BE2C (cell line): ENCODE measurements at places on chromosomes 4 and X.

GRCh38 chr4:130054908-130055307 is 959.0 kb downstream of the C4orf33 start:
- DNase-seq = no peak

DNA sequence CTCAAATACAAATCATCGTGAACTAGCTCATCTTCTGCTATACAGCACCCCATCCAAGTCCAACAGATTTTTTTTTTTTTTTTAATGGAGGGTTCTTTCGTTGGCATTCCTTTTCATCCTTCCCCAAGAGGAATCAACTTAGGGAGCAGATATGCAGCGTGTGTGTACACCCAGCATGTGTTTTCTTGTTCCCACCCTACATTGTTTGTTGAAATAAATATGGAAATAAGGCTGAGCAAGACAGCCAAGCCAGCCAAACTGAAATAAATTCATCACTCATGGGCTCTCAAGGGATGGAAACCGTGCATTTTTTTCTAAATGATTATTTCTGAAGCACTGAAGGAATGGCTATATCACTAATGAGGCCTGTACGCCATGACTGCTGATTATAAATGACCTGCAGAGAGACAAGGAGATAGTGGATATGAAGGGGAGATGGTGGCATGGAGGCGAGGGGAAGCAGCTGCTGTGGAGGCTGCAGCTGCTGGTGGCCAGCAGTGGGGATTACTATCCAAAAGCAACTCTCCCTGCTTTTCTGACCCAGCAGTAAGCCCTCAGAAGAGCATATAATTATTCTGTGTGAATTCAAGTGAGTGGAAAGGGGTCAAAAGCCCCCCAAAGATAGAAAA is 173.9 kb downstream of the MGST2 start:
- DNase-seq = peak; percentile 55

- no peak for DNase-seq
Measured at GRCh38 chr4:112341033-112341432, 43.9 kb downstream of the ALPK1 start.

- DNase-seq = no peak
Measured at GRCh38 chr4:20652226-20652885, 47.9 kb upstream of the PACRGL start.

DNA sequence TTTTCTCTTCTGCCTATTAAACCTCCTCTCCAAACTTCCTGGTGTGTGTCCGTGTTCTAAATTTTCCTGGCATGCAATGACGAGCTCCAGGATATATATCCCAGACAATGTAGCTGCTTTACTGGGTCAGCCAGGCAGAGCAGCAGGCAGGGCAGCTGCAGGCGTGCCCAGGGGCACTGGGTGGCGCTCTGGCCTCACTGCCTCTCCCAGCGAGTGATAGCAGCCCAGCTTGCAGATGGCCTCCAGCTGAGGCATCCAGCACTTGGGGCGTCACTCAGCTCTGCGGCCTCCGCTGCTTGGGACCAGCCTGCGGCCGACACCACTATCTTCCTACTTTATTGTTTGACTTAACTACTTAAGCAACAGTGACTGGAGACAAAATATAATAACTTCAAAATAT is 23.0 kb upstream of the UBA6 start:
- DNase-seq = peak; percentile 32

GRCh38 chr4:20615486-20616260 is 84.6 kb upstream of the PACRGL start:
- no peak for DNase-seq

DNA sequence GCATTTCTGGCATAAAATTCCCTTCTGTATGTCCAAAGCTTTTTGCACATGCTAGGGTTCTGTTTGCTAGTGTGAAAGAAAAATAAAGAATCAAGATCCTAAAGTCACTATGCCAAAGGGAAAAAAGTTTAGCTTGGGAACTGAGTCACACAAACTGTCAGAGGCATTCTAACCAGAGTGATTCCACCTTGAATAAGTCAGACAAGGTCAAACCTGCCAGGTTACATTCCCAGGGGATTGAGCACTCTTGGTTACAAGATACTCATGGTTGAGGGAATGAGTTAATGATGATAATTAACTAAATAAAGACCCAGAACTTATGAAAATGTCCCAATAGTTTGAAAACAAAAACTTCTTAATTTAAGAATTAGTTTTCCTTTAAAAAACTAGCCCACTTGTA is 13.7 kb upstream of the UGT2B17 start:
- no peak for DNase-seq

DNA sequence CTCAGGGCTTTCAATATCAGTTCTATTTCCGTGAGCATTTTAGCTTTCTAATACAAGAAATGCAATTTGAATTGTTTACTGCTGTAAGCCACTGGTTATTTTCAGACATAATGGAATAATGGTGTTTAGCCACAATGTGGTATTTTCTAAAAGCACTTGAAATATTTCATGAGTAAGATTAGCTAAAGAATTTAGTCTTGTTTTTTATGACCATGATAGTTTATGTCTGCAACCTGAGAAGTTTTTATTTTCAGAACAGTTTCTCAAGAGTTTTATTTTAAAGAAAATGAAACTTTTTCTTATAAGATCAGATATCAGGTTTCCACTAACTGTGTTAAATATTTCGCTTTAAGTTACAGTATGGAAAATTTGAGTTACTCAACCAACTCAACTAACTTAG is 60.2 kb downstream of the SLIT2 start:
- DNase-seq = no peak

GRCh38 chrX:29947225-29947624 is 268.1 kb upstream of the MAGEB2 start:
- DNase-seq = no peak

- DNase-seq = no peak
Measured at GRCh38 chr4:94635177-94635576, 122.6 kb upstream of the BMPR1B start.

DNA sequence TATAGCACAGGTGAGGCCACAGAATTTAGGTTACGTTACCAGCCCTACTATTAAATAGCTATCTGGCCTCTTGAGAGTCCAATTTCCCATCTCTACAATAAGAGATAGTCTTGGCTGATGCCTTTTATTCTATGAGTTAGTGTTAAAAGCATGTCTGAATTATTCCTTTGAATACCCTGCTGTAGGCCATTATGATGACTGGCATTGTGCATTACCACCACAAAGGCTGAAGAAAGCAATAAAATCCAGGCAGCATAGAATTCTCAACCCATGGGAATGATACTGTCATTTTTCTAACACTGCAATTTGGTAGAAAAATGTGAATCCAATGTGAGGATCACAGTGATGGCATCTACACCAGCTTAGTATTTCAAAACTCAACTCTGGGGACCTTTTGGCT is 51.4 kb downstream of the OTC start:
- no peak for DNase-seq

GRCh38 chr4:168812806-168813205 is 197.2 kb downstream of the CBR4 start:
- no peak for DNase-seq

DNA sequence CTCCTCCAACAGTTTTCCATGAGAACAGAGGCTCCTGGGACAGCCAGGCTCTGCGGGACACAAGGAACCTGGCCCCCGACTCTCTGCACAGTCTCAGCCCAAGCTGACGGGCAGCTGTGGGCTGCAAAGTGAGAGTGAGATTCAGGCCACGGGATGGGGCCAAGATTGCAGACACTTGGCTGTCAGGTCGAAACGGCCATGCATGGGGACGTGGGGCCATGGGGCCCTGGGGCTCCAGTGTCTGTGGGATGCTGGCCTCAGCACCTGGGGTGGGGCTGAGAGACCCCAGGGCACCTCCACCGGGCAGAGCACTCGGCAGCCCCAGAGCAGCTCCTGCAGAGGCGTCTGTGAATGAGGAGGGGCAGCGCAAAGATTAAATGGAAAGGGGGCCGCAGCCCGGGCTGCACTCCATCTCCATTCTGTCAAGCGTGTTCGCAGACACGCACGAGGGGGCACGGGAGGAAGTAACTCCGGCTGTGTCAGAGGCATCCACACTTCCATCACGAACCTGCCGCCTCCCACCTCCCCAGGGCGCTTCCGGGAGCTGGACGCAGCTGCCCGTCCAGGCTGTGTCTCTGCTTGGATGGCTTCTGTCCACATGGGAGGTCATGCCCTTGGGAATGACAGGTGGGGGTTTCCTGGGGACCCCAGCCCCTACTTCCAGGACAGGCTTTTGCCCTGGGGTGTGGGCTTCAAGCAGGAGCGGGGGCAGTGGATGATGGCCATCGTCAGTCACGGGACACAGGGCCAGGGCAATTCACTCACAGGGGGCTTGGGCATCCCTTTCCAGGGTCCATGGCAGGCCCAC is 82.8 kb upstream of the NKX1-1 start:
- no peak for DNase-seq

DNA sequence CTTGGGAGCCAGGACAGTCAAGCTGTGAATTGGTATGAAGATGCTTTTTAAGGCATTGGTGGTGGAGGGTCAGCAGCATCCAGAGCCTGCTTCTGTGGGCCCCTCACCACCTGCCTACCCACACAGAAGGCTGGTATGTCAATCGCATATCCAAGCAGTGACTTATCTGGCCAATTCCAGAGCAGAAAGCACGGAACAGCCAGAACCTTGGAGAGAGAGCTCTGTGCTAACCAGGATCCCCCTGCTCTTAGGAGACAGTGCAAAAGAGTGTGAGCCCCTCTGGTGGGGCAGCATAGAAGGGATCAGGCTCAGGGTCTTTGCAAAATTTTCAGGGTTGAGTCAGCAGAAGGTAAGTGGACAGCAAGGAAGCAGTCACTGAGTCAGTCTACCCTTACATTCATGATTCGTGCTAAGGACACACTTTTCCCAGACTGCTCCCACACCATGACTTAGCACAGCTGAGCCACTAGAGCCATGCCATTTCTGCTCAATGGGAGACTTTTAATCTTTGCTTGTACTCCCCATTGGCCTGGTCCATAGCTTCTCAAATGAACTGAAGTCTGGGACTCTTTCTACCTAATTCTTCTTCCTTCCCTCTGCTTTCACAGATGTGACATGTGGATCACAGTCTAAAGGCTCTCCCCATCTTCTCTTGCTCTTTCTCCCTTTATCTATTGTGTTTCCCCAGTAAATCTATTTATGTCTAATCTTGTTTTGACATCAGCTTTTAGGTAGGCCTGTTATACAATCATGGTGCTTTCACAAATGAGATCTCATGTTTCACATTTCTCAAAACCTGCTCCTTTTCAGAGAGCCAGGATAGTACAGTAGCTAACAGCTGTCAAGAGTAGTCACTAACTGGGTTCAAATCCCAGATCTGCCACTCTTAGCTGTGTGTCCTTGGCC is 20.0 kb downstream of the MORF4L2 start:
- no peak for DNase-seq

- no peak for DNase-seq
Measured at GRCh38 chr4:79338148-79338547, 12.3 kb upstream of the NAA11 start.

- no peak for DNase-seq
Measured at GRCh38 chr4:78518561-78518960, 33.0 kb upstream of the ANXA3 start.
